Immature natural killer cell (primary cell): ENCODE measurements at places on chromosomes 4 and X. TPM values are rescaled to one million over a fixed set of nuclear protein-coding genes. Genes with fewer than 3 reads are reported as not detected.

DNA sequence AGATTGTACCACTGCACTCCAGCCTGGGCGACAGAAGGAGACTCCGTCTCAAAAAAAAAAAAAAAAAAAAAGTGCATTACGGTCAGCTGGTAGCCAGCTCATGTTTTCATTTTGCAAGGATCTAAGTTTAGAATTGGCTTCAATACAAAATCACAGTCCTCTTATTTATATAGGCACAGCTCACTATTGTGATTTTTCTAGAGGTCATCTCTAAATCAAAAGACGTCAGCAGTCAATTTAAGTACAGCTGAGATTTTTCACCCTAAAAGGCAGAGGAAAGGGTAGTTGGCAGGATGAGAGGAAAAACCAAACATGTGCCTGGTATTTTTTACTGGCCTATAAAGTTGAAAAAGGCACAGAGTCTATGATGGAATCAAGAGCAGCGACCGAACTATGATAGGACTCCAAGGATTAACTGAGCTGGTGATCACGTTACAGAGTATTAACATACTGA, 30.8 kb downstream of the ASB5 start:
- H3K36me3 ChIP-seq, result no peaks in the 10 kb centered on the region
- H3K27ac ChIP-seq, result no peak overlapping the region
- H3K4me1 ChIP-seq, result no peaks in the 10 kb centered on the region
- DNase-seq, result no peak
- H3K4me3 ChIP-seq, result no peak overlapping the region

DNA sequence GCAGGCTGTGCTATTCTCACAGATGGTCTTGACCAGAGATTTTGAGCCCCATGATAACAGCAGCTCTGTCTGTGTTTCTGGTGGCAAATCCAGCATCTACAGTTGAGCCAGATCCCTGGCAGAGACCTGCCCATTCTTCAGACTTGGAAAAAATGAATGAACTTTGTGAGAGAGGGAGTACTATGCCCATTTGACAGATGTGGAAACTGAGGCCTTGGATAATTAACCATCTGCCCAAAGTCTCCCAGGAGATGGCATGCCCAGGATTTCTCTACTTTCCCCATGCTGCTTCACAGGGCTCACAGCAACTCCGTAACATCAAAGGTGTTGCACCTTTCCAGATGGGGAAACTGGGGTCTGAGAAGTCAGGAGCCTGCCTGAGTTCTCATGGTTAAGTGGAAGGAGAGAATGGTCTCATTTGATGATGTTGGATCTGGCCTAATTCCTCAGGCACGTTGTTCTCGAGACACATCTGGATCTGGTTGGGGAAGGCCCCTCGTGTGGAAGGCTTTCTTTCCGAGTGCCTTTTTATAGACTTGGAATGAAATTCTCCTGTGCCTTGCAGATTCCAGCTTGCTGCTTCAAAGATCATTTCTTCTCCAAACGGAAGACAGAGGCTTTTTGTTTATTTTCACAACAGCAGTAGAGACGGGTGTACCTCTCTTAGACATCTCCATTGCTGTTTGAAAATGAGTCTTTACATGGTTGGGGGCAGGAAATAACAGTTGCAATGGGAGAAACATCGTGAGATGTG, 73.3 kb upstream of the STX18 start:
- no peaks in the 10 kb centered on the region for H3K27me3 ChIP-seq
- peaks cover 3% of the 10 kb centered on the region for H3K36me3 ChIP-seq
- no peak for DNase-seq
- H3K4me3 ChIP-seq, result no peak overlapping the region

GRCh38 chrX:11664211-11665167, 1.2 kb downstream of the ARHGAP6 start:
- H3K27ac ChIP-seq, result no peak overlapping the region
- no peaks in the 10 kb centered on the region for H3K4me1 ChIP-seq
- peaks cover 13% of the 10 kb centered on the region for H3K27me3 ChIP-seq
- DNase-seq, result no peak

DNA sequence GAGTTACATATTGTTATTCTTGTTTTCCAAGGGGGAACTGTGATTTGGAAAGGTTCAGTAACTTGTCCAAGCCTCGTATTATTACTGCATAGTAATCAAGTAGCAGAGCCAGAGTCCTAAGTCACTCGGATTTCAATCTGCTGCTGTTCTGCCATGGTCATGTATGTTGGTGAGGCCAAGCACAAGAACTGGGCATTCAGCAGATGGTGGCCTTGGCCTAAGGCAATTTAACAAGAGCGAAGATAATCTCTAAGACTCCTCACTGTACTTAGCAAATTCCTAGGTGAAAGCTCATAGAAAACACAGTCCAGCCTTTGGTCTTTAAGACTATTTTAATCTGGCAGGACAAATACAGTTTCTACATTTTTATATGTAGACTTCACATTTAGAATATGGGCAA, 64.8 kb downstream of the NDST3 start:
- no peak for DNase-seq
- H3K27me3 ChIP-seq, result no peaks in the 10 kb centered on the region
- no peak overlapping the region for H3K4me3 ChIP-seq
- no peaks in the 10 kb centered on the region for H3K4me1 ChIP-seq

DNA sequence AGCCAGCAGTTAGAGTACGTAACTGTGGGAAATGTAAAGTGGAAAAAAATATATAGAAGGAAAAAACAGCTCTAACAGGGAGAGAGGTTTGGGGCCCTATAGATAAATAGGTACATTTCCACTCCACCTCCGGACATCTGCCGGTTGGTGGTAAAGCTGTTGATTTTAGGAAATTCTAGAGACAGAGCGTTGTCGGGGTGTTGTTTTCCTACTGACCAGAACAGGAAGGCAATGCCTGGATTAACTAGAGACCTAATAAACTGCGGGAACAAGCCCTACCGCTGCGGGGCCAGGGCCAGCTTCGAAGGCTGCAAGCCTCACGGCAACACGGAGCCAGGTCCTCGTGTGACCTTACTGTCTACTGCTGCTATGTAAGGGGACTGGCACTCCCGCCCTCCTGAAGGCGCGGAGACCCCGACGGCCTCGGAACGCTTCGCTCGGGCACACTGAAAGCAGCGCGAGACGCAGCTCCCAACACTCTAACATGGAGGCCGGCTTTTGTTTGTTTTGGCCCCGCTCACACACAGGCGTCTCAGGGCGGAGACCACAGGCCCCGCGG, 702 bp upstream of the CDKN2AIP start:
- H3K27me3 ChIP-seq, result peaks cover 5% of the 10 kb centered on the region
- DNase-seq, result no peak
- peak overlapping the region; percentile 98 for H3K27ac ChIP-seq
- peaks cover 54% of the 10 kb centered on the region for H3K4me1 ChIP-seq
- H3K4me3 ChIP-seq, result peak overlapping the region; percentile 98

DNA sequence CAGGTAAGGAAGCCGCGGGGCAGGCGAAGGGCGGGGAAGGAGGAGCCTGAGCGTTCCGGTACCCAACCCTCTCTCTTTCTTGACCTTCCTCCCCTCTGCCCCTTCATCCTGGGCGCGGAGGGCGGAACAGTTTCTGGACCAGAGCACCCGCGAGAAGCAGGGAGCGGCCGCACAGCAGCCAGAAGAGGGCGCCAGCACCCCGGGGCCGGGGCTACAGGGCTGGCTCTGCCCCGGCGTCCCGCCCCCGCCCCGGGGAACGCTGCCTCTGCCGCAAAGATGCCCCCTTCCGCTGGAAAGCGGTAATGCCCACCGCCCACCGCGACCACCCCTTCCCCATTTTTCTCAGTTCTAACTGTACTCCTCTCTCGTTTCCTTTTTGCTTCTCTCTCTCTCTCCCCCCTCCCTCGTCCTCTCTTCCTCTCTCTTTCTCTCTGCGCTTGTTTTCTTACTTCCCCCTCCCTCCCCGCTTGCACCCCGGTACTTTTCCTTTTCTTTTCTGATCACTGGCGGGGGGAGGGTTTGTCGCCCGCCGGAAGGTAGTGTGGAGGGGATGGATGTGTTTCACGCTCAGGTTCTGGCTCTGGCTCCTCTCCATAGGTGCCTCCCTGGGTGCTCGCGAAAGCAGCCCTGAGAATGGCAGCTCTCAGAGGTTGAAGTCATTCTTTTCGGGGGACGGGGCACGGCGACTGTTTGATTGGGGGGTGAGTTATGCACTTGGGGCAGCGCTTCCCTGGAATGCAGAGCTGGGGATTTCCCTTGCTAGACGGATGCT, 13.1 kb upstream of the PRDM8 start:
- DNase-seq, result peak; percentile 88
- H3K4me3 ChIP-seq, result peak overlapping the region; percentile 93
- peaks cover 52% of the 10 kb centered on the region for H3K4me1 ChIP-seq
- H3K27ac ChIP-seq, result peak overlapping the region; percentile 86
- H3K27me3 ChIP-seq, result peaks cover 2% of the 10 kb centered on the region

- peak; percentile 38 for DNase-seq
- no peaks in the 10 kb centered on the region for H3K36me3 ChIP-seq
- peaks cover 4% of the 10 kb centered on the region for H3K27me3 ChIP-seq
- H3K4me3 ChIP-seq, result peak overlapping the region; percentile 56
- peak overlapping the region; percentile 88 for H3K27ac ChIP-seq
- H3K4me1 ChIP-seq, result peaks cover 32% of the 10 kb centered on the region
Measured at GRCh38 chrX:13000301-13000811, 25.4 kb downstream of the TMSB4X start.

DNA sequence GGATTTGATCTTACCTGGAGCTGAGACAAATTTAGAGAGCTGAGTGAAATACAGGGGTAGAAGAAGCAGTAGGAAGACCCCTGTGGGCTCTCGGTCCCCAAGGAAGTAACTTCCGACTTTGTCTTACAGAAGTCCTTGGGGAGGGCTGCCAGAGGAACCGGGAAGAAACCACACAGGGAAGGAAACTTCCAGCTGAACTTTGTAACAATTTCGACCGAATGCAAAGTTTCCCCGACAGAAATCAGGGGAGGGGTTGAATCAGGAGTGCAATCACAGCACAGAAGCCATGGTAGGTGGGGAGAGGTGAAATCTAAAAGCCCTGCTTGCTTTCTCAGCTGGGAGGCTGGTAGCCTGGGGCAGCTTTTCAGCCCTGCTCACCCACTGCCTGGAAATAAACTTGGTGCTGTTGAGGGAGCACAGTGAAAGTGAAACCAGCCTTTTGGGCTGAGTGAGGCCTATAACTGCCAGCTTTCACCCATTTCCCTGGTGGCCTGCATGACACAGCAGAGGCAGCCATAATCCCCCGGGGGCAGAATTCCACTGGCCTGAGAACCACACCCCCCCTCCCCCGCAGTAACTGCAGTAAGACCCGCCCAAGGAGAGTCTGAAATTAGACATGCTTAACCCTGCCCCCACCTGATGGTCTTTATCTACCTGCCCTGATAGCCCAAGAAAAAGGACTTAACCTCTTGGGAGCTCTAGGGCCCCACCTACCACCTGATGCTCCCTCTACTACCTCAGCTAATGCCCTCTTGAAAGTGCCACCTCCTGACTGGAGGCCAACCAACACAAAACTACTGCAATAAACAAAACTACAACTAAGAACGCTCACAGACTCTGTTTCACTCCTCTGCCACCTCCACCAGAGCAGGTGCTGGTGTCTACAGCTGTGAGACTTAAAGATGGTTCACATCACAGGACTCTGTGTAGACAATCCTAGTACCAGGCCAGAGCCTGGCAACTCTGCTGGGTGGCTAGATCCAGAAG, 248.2 kb downstream of the PARM1 start:
- no peak overlapping the region for H3K4me3 ChIP-seq
- H3K4me1 ChIP-seq, result no peaks in the 10 kb centered on the region
- H3K27ac ChIP-seq, result no peak overlapping the region
- no peak for DNase-seq
- no peaks in the 10 kb centered on the region for H3K36me3 ChIP-seq

GRCh38 chr4:13530823-13531624, 13.3 kb downstream of the NKX3-2 start:
- H3K27me3 ChIP-seq, result peaks cover 48% of the 10 kb centered on the region
- peaks cover 38% of the 10 kb centered on the region for H3K4me1 ChIP-seq
- H3K27ac ChIP-seq, result no peak overlapping the region

GRCh38 chr4:45062935-45063545, 336.7 kb upstream of the GNPDA2 start:
- no peak for DNase-seq
- no peaks in the 10 kb centered on the region for H3K36me3 ChIP-seq
- peaks cover 1% of the 10 kb centered on the region for H3K27me3 ChIP-seq

- DNase-seq, result no peak
- peaks cover 3% of the 10 kb centered on the region for H3K36me3 ChIP-seq
- H3K4me1 ChIP-seq, result no peaks in the 10 kb centered on the region
- peaks cover 10% of the 10 kb centered on the region for H3K27me3 ChIP-seq
Measured at GRCh38 chr4:101441446-101441845, 94.1 kb upstream of the PPP3CA start.

DNA sequence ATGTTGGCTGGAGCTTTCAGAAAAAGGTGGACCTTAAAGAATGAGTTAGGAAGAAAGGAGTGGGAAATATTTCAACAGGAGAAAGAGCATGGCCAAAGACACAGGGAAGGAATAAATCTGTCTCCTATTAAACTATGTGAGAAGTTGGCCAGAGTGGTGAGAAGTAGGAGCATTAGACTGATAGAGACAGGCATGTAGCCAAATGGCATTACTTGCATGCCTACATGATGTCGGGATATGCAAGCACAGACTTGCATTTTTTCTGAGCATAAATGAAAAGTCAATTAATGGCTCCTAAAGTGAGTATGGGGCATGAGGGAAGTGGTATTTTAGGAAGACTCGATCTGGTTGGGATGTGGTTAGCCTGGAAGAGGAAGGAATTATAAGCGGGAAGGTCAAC, 279.6 kb upstream of the PITX2 start:
- no peak overlapping the region for H3K4me3 ChIP-seq
- H3K4me1 ChIP-seq, result no peaks in the 10 kb centered on the region
- peaks cover 2% of the 10 kb centered on the region for H3K27me3 ChIP-seq
- no peak for DNase-seq

DNA sequence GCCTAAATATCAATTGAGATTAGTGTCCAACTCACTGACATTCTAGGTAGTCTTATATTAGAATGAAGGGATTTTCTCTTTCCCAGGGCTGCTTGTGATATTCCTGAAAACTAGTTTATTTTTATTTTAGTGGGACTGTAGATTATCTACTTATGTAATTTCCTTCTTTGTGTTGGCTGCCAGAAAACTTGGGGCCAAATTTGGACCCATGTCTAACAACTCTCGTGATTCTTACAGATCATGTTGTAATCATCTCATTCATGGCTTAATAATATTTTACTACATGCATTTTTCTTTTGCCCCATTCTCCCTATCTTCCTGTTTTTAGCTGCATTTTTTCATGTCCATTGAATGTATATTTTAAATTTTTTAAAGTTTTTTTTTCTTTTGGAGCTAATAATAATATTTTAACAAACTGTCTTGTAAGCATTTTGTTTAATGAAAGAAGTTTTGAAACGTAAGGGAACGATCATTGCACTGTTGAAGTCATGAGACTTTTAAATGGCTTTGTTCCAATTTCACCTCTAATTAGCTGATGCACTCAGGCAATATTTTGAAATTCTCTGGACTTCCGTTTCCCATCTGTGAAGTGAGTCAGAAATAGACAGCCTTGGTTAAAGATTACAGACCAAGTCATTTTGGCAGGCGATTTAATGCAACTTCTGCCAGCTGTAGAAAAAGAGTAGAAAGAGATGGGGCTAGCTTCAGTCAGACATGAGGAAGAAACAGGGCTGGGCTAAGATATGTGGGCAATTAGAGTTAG, 14.3 kb upstream of the TDO2 start:
- H3K4me3 ChIP-seq, result no peak overlapping the region
- H3K36me3 ChIP-seq, result no peaks in the 10 kb centered on the region
- no peak for DNase-seq
- H3K27ac ChIP-seq, result no peak overlapping the region
- no peaks in the 10 kb centered on the region for H3K27me3 ChIP-seq

ADH7 gene
- not detected for polyA plus RNA-seq

CHIC1 gene
- polyA plus RNA-seq, result 1.6 TPM

CCDC110 gene
- not detected for polyA plus RNA-seq

HS6ST2 gene
- polyA plus RNA-seq, result 0.27 TPM

SLC16A2 gene
- polyA plus RNA-seq, result not detected

ADAM29 gene
- polyA plus RNA-seq, result not detected

FRMPD4 gene
- not detected for polyA plus RNA-seq
